ENCODE measurements at places on chromosomes 3 and 15.

DNA sequence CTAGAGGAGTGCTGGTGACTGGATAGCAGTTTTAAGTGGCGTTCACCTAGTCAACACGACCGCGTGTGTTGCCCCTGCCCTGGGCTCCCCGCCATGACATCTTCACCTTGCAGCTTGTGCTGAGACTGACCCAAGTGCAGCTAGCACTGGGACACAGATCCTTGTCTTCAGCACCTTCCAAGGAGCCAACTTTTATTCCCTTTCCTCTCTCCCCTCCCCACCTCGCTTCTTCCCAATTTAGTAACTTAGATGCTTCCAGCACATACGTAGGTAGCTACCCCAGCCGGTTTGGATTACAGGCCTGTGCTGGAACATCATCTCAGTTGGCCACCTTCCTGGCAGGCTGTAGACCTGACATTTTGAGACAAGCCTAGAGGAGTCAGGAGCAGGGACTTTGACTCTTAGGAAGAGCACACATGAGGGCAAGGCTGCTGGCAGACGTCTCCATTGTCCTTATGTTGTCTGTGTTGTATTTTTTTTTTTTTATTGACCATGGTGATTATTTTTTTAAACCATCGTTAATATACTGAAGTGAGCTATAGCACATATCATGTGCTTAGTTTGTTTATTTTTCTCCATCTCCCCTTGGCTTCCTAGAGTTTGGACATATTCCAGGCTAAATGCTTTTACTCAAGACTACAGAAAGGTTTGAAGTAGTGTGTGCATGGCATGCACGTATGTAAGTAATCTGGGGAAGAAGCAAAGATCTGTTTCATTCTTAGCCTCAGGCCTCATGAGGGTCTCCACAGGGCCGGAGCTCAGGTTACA, 61.1 kb downstream of the AAGAB start:
- no peak for DNase-seq

DNA sequence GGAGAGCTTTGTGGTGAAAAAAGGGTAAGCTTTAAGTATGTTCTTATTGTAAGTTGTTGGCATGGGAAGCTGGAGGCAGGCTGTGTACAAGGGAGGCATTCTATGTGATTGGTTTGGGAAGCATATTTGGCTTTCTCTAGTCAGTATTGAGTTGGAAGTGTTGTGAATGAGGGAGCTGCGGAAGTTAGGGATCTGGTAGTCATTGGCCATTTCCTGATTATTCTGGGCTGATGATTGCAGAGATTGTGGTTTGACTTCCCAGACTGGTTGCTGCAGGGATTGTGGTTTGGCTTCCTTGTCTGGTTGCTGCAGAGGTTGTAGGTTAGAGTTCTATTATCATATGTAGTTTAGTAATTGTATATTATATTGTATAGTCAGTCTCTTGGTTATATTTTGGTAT, 21.0 kb downstream of the STXBP5L start:
- peak; percentile 12 for DNase-seq

GRCh38 chr15:72198356-72199204, 993 bp upstream of the GRAMD2A start:
- DNase-seq = no peak

- DNase-seq = no peak
Measured at GRCh38 chr3:128232376-128233178, 79.3 kb downstream of the EEFSEC start.

- no peak for DNase-seq
Measured at GRCh38 chr15:41968701-41969100, 3.7 kb downstream of the EHD4 start.

All from astrocyte of the hippocampus (primary cell).